ENCODE measurements at places on chromosomes 12 and 14.

DNA sequence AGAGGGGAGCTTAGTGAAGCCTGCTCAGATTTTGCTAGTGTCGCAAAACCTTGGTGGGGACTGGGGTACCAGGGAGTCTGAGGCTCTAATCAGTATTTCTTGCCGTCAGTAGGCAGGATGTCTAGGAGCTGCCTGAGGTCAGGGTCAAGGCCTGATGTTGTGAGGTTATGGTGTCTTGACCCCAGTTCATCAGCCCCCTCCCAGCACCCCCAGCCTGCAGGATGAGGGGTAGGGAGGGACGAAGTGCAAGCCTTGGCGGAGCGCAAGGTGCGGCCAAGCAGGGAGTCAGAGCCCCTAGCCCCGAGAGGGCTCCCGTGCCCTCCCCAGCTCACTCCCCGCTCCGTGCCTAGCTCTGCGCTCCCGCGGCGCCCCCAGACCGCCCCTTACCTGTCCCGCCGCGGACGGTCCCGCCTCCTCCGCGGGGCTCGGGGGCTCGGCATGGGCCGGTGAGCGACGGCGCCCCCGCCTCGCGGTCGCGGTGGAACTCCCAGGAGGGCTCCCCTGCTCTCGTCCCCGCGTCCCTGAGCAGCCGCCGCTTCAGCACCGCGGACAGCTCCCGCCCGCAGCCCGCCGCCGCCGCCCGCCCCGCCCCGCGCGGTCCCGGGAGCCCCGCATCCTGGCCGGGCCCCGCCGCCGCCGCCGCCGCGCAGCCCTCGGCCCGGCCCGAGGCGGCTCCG lies 347 bp downstream of the SYNDIG1L start:
- DNase-seq, result peak; percentile 6

GRCh38 chr14:78697341-78697740 lies 527.2 kb downstream of the NRXN3 start:
- DNase-seq, result peak; percentile 14

DNA sequence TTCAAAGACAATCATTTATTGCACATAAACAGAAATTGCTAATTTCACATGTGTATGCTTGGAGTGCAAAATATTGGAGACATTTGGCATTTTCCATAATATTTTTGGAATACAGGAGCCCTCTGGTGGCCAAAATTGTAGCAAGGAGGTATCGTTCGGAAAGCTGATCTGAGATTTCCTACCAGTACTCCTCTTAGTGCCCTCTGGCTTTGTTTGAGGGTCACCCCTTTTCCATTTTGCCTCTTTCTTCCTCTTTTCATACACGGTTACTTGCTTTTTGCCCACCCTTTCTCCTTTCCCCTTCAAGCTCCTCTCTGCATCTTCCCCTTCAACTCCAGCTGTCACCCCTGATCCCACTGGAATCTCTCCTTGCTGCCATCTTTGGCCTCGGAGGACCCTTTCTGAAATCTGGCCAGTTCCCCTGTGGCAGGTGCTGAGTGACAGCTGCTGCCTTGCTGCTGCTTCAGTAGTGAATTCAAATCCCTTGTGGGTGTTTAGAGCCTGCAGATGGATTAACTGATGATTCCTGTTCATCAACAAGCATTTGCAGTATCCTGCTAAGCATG lies 164.6 kb upstream of the PARP11 start:
- no peak for DNase-seq

GRCh38 chr12:124511259-124511985 lies 56.0 kb downstream of the NCOR2 start:
- no peak for DNase-seq

GRCh38 chr14:38904959-38905358 lies 198.1 kb downstream of the SEC23A start:
- no peak for DNase-seq

- no peak for DNase-seq
Observed at GRCh38 chr14:74571901-74572725, 39.9 kb downstream of the LTBP2 start.

DNA sequence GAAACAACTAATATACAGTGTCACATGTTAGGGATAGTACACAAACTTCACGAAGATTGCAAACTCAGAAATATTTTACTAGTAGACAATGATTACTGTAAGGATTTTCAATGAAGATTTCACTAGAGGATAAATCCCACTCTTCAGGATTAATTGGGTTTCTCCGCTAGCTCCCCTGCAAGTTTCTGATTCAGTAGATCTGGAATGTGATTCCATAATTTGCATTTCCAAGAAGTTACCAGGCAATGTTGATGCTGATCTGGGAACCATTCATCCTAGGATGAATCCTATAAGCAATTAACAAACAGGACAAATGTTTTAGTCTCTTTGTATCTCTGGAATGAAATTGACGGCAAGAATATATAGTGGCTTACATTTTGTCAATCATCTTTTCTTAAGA lies 272.4 kb downstream of the ALX1 start:
- no peak for DNase-seq

DNA sequence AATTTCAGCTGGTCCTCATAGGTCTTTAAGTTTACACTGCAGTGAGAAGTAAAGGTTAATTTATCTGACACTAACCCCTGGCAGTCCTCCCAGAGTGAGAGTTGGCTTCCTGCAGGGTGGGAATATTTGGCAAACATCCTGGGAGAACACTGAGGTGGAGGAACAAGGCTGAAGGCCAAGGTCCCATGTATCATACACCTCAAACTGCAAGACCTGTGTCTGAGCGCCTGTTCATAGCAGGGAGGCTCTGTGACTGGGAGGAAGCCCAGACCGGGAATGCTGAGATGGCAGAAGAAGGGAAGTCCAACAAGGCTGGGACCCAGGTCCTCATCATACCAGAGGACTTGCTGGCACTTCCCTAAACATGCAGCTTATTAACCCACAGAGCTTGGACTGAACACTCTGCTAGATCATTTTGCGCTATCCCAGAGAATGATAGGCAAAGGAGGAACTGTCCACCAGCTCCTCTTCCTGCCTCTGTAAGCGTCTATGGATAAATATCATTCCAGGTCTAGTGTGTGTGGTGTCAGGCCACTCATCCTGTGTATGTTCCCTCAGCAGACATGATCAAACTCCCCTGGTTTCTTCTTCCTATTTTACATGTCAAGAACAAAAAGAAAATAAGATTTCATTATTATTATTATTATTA lies 199.6 kb upstream of the CNOT2 start:
- no peak for DNase-seq

DNA sequence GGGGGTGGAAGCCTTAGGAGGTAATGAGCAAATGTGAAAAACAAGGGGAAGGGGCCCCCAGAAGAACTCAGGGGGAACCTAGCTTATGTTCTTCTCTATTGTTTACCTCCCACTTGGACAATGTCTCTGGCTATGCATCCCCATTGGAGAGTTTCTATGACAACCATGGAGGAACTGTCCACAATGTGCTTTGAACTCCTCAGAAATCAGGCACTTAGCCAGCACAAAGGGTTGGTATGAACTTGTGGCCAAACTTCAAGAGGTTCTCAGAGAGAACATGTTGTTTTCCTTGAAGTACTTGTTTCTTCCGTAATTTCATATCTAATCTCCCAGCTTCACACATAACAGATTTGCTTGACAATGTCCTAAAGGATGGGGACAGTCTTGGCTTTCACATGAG lies 202.8 kb upstream of the PELI2 start:
- DNase-seq, result no peak

GRCh38 chr12:29611906-29612305 lies 114.4 kb upstream of the OVCH1 start:
- no peak for DNase-seq

DNA sequence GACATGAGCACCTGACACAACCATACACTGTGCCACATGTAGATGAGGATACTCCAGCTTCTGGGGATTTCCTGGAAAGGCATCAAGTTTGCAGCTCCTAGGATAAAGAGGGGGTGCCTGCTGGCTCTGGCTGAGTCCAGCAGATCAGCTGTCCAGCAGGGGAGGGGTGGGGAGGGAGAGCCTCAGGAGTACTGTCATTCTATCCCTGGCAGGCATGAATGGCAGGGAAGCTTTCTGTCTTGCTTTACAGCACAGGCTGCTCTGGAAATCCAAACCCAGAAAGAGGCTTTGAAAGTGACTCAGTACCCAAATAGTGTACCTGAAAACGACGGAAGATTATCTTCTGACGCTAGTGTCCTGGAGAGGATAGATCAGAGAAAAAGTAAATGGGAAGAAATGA lies 32.2 kb downstream of the SLC8A3 start:
- no peak for DNase-seq

GRCh38 chr14:55624913-55625312 lies 44.9 kb downstream of the KTN1 start:
- DNase-seq, result no peak

GRCh38 chr12:81347404-81347803 lies 269.5 kb downstream of the ACSS3 start:
- DNase-seq, result no peak

- no peak for DNase-seq
Observed at GRCh38 chr12:81639196-81639595, 120.0 kb downstream of the PPFIA2 start.

GRCh38 chr12:116933091-116933490 lies 22.3 kb downstream of the FBXW8 start:
- DNase-seq, result no peak

DNA sequence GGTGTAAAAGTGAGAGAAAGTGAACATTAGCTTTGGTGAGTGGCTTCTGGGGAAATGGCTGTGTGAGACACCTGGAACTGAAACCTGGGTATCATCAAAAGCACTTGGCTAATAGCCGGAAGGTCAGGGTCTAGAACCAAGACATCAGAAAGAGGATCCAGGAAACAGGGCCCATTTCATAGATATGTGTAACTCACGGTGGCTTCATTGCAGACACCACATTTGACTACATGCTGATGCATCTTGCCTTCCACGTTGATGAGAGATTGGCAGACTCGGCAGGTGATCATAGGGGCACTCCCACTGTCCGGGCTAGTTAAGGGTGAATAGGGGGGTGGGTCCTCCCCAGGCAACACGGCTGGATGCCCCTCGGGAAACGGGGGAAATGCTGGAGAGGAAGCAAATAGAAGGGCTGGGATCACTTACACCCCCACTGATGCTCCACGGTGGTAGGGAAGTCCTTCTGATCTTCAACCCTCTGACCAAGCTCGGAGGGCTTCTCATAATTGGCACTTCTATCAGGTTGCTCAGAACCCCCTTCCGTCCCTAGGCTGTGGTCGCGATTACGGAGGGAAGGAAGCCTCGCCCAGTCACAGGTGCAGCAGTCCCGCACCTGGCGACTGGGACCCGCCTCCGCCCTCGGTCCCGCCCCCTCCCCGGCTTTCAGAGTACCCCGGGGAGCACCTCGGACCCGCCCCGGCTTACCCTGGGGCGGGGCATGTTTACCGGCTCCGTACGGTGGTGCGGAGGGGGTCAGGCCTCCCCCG lies 593 bp downstream of the PIP4P1 start:
- no peak for DNase-seq

DNA sequence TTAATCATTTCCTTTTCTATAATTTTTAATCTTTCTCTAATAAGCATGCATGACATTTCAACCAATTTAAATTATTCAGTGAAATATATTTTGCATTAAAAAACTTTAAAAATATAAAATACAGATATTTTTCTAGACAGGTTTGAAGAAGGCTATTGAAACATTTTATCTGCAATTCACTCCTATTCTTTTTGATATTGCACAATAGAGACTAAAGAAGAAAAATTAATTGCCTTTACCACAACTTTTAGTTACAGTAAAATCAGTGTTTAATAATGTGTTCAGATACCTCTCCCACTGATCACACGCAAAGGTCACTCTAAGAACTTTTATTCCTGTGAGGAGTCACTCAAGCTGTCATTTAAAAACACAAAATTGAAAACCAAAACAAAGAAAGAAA lies 1416.7 kb downstream of the FSCB start:
- no peak for DNase-seq

DNA sequence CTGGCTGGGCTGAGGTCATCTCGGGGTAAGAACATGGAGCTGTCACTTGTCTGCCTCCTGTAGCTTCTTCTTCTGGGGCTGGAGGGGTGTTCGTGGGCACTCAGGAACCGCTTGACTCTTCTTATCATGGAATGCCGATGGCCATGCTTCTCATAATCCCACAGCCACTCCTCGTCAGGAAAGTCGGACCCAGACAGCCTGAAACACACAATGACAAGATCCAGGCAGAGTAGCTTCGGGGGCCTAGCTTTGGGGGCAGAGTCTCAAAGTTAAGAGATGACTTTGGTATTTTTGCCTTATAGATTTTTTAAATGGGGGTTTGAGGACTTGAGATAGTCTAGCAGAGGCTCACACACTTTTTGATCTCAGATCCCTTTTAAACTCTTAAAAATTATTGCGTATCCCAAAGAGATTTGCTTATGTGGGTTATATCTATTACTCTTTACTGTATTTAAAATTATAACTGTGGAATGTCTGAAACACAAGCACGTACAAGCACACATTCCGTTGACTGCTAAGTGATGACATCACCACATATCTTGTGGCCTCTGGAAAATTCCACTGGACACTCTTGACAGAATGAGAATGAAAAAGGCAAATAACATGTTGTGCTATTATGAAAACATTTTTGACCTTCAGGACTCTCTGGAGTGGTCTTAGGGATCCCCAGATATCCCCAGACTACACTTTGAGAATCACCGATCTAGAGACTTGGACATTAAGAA lies 43.3 kb downstream of the BEST3 start:
- DNase-seq, result no peak

DNA sequence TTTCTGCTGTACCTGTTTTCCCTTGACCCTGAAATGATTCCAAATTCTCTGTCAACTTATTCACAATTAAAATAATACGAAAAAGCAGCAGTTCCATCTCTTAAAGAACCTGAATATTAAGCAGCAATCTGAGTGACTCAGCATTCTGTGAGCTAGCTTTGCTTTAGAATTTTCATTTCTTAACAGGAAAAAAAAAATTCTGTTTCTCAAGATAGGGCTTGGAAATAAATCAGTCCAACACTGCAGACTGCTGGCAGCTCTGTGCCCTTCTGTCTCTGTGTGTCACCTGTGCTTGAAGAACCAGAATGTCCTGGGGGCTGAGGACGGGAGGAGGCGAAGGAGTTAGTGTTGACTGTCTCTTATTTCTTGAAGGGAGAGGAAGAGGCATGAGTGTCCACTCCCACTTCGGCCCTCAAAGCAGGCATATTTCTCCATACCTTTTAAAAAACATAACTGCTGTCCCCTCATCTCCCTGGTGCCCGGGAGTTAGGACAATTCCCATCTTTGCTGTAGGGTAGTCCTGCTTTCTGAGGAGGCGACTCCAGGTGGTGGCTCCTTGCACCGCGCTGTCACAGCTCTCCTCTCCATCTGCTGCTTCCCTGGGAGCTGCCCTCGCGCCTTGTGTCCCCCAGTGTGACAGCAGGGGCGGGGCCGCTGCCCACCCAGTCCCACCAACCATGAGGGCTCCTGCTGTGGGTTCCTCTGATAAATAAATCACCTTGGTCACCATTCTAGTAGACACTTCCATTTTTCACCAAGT lies 203.1 kb downstream of the CALM1 start:
- DNase-seq, result peak; percentile 47

DNA sequence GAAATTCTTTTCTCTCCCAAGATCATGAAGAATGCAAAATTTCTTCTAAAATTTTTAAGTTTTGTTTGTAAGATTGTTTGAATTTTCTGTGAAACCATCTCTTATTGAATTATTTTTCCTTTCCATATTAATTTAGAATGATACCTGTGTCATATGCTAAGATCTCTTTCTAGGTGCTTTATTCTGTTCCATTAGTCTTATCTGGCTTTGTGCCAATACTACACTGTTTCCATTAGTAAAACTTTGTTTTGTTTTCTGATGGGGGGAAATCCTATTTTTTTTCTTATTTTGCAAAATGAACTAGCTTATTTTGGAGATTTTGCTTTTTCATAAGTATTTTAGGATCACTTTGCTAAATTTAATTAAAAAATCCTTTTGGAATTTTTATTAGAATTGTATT lies 193.9 kb downstream of the FUT8 start:
- DNase-seq, result no peak

- no peak for DNase-seq
Observed at GRCh38 chr14:23896609-23897153, 56.9 kb upstream of the DHRS4 start.

Measured in hippocampal formation (tissue), 2 donors.